ENCODE measurements at places on chromosomes 11 and 22.

DNA sequence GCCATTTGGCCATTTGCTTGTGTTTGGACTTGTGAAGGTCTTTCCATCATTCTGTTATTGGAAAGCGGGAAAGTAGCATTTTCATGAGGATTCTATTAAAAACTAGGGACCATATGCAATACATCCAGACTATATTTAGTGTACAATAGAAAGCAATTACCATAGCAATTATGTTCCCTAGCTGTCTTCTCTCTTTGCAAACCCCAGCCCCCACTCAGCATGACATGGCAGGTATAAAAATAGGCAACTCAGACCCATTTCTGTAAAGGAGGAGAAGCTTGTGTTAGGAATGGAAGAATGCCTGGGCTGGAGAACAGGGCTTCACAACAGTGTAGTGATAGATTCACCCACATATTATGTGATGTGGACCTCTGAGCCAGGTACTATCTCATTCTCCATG lies 12.4 kb downstream of the OR51B6 start:
- DNase-seq = no peak

DNA sequence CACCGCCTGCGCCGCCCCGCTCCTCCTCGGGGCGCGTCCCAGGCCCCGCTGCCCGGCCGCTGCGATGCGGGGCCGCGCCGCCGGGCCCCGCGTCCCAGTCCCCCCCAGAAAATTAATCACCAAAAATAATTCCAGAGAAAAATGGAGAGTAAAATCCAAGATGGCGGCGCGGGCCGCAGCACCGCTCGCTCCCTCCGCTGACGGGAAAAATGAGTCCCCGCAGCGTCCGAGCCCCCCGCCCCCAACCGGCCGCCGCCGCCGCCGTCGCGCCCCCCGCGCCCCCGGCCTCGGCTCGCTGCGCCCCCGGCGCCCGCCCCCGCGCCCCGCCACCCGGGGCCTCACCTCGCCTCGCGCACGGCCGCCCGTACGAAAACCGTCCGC lies at the start of gene KMT5B:
Gene KMT5B, minus strand, starts transcription at position 162 of the 381 bp plus-strand sequence. CDS start 23,220 bp downstream, outside the sequence.
- DNase-seq = peak; percentile 42

GRCh38 chr11:34680918-34681586 lies 60.2 kb downstream of the EHF start:
- DNase-seq = no peak

DNA sequence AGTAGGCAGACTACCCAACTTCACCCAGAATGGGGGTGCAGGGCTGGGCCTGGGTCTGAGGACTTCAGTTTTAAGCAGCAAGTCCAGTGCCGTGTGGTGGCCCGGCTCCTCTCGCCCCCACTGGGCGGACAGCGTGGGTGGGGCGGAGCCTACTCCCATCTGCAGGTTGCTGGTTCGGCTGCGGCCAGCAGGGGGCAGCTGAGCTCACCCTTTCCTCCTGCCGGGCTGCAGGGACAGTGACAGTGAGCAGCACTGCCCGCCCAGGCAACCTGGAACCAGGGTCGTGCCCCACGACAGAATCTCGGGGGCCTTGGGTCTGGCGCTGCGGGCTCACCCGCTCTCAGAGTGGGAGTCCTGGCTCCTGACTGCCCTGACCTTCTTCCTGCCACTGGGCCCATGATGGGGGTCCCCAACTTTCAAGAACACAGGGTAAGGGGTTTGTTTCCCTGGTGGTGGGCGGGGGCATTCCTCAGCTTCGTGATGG lies 6.2 kb upstream of the NEAT1 start:
- DNase-seq = peak; percentile 89

DNA sequence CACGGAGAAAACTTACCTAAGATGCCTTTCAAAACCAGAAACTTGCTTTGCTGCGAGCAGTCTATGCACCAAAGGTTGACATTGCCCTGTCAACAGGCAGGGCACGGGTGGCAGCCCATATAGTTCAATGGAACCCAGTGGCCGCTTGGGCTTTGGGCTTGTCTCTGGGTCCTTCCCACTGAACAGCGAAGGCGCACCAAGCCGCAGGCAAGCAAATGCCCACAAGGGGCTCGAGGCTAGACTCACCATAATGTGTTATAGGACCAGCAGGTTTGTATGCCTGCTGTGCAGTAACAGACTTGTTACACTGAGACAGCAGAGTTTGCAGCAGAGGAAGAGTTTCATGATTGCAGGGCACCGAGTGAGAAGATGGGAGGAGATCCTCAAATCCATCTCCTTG lies 20.3 kb downstream of the CLDN5 start:
- DNase-seq = no peak

DNA sequence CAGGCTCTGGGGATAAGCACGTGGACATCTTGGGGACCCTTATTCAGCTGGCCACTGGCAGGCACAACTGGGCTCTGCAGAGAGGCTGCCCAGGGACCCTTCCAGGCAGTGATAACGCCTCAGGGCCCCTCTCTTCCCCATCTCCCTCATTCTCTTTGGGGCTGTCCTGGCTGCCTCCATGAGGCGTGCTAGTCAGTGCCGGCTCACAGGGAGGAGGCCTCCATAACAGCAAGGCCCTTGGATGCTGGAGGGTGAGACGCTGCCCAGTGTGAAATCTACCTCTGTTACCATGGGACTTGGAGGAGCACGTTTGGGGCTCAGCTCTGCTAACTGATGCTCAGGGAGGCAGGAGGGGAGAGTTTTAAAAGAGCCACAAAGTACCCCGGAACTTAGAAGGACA lies 221.3 kb downstream of the CTTN start:
- no peak for DNase-seq

DNA sequence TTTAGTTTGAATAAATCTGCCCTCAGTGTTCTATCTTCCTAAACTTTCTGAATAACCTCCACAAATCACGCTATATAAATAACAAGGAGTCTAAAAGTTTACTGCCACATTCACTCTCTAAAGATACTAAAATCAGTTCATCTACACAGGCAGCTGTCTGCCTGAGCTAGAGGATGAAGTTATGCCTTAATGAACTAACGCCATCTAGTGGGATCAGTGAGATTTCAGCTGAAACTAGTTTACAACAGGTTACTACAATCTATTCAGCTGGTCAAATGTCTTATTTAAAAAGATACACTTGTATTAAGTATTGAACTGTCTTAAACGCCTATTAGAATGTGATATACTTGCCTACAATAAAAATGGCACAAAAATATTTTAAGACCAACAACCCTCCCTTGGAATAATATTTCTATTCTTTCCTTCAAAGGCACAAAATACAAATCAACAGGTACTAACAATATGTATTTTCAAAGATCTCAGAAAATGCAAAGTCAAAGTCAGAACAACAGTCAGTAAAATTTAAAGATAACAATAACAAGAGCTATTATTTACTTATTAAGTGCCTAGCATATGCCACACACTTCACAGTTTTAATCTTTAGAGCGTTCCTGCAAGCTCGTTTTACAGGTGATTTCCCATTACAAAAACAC lies 84.1 kb downstream of the LARGE2 start:
- no peak for DNase-seq

DNA sequence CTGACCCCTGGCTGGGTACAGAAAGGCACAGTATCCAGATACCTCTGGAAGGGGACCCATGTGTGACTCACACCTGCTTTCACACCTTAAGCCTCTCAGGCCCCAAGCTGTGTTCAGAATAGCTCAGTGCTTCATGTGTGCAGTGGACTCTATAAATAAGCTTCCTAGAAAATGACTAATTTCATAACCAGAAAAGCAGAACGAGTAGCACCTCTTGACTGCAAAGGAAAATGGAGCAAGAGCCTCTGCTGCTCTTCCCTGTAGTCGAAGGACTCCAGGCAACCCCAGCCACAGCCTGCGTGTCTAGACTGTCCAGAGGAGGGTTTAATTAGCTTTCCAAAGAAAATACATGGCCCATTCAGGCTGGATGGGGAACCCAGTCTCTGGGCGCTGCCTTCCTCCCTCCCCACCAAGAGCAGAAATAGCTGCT lies 23.1 kb downstream of the PTPN5 start:
- no peak for DNase-seq

- DNase-seq = no peak
Measured at GRCh38 chr11:35621620-35622019, 3.4 kb downstream of the FJX1 start.

DNA sequence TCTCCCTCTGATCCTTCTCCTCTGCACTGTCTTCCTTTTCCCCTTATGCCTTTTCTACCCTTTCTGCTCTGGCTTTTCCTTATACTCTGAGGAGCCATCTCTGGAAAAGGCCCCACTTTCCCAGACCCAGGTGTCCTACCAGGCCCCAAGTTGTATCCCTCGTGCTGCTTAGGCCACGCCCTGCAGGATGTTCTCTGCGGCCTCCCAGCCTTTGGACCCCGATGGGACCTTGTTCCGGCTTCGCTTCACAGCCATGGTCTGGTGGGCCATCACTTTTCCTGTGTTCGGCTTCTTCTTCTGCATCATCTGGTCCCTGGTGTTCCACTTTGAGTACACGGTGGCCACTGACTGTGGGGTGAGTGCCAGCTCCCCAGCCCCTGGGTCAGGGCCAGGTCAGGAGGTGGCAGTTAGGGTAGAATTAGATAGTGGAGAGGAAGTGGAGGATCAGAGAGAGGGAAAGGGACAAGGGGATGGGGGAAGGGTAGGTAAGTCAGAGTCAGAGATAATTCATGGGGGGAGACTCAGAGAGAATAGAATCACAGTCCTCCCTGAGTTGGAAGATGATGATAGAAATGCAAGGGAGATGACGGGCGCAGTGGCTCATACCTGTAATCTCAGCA lies 8.9 kb downstream of the PGAP2 start:
- no peak for DNase-seq

- DNase-seq = no peak
Measured at GRCh38 chr11:61113201-61113600, 10.9 kb downstream of the CD5 start.

DNA sequence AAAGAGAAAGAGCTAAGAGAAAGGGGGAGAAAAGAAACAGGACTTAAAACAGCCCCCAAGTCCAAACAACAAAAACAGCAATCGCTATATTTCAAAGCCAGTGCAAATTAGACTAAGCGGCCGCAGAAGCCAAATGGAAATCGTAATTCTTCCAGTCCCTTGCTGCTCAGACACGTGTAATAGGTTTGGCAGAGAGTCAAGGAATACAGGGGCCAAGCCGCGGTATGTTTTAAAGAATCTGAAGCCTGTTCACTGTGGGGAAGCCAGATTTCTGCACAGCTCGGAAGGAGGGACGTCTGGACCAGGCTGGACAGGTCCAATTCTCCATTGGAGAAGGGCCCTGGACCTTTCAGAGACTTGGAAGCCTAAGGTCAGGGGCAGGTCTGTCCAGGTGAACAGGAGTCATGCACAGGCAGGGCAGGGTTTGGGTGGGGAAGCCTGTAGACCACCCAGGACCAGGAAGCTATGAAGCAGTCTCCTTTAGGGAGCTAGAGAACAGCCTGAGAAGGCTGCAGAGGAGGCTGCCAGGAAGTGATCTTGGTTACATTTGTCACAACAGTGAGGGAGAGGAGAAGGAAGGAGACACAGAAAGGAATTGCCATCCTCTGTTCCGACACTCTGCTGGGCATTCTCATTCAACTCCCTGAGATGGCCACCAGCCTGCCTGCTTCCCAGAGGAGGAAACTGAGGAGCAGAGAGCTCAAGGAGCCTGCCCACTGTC lies 265.5 kb upstream of the ISX start:
- DNase-seq = no peak

- DNase-seq = no peak
Measured at GRCh38 chr11:69411257-69411924, 70.1 kb upstream of the LINC01488 start.

DNA sequence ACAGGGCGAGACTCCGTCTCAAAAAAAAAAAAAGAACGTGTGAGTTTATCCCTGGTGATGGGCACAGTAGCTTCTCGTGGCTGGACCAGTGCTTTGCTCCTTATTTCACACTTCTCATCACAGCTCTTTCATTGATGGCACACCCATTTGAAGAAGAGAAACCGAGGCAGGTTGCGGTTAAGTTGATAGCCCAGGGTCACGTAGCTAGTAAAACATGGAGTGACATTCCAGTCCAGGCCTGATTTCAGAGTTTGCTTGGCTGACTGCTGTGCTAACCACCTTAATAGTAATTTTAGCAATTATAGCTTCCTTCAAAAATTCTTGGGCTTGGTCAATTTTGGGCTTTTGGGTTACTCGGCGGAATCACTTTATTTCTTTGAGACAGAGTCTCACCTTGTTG lies 25.8 kb downstream of the AP2A2 start:
- DNase-seq = no peak

GRCh38 chr11:120224972-120225909 lies 14.4 kb downstream of the OAF start:
- no peak for DNase-seq

DNA sequence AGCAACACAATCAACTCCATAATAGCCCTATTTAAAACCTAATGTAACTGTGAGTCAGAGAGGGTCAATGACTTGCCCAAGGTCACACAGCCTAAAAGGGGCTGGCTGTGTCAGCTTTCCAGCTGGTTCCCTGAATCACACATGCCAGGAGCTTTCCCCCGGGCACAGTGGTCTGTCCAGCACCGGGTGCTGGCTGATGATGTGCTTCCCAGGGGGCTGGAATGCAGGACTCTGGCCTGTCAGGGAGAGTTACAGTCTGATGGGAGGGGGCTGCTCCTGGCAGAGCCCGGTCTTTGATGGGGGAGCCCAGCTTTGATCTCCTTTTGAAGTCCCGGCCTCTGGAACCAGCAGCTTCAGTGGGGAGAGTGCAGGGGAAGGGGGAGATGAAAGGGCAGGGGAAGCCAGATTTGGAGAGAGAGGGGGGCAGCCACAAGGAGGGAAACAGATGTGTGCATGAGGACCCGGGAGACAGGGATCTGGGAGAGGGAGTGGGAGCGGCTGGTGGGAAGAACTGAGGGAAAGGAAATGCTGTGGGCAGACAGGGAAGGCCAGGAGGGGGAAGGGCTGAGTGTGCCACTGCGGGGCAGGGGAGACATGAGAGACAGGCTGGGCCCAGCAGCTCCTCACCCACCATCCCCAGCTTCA lies 102.7 kb downstream of the NECTIN1 start:
- no peak for DNase-seq

GRCh38 chr11:119624102-119624615 lies 104.8 kb downstream of the NECTIN1 start:
- DNase-seq = no peak

DNA sequence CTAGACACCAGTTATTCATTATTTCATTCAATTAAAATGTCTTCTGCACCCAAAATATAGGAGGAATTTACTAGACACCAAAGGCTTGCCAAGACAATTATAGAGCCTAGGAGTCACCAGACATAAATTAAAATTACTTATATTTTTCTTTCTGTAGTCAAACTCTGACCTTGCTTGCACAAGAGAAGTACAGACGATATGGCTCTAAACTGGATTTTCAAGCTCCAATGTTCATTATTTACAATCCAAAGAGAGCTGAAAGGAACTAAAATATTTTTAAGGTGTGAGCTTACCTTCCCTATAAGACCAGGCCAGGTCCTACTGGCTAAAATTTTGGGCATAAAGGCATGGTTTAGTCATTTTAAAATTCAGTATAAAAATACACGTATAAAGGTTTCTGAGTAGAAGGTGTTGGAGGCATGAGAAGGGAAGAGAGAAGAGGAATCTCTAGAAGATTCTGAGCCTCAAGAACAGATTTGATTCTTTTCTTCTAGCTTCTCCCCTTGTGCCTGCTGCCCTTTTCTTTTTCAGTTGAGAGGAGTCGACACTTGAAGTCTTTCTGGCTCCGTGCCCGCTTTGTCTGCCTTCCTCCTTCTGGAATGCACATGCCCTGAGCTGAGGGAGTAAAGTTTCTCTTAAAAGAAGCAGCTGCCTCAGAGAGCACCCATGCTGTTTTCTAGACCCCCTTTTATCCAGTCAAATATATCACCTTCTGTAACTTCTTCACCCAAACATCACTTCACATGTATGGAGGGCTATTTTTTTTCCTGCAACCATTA lies 13.5 kb downstream of the C11orf97 start:
- DNase-seq = no peak
